Stimulated activated CD4-positive, alpha-beta T cell treated with anti-CD3 and anti-CD28 coated beads, Interleukin-1b, Interleukin-23, amount 100 ng/mL, for 1 hour (primary cell): ENCODE measurements at places on chromosomes 16 and 17.

- no peak for DNase-seq
Observed at GRCh38 chr17:73007407-73007806, 85.1 kb downstream of the SLC39A11 start.

DNA sequence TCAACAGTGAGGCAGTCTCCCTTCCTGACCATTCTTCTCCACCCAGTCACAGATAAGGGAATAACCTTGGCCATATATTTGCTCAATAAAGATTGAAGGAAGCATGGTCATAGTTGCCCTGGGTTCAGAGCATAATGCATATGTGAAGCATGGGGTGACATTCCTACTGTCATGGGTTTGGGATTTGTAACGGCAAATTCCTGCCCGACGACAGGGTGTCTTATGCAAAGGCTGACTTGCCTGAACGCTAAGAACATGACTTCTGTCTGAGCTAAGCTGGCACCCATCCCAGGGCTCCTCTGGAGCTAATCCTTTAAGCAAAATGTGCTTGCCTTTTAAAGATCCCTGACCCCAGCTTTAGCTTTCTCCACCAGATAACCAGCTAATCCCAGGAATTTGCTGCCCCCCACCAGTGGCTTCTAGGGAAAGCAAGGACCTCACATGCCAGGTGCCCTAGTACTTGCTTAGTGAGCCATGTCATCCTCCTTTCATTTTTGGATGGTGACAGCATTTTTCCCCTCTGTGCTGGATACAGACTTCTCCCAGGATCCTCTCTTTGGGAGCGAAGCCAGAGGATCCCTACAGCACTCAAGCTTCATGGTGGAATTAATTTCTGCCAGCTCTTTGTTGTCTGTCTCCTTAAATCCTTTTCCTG lies 11.7 kb downstream of the SLC7A6OS start:
- DNase-seq: no peak

DNA sequence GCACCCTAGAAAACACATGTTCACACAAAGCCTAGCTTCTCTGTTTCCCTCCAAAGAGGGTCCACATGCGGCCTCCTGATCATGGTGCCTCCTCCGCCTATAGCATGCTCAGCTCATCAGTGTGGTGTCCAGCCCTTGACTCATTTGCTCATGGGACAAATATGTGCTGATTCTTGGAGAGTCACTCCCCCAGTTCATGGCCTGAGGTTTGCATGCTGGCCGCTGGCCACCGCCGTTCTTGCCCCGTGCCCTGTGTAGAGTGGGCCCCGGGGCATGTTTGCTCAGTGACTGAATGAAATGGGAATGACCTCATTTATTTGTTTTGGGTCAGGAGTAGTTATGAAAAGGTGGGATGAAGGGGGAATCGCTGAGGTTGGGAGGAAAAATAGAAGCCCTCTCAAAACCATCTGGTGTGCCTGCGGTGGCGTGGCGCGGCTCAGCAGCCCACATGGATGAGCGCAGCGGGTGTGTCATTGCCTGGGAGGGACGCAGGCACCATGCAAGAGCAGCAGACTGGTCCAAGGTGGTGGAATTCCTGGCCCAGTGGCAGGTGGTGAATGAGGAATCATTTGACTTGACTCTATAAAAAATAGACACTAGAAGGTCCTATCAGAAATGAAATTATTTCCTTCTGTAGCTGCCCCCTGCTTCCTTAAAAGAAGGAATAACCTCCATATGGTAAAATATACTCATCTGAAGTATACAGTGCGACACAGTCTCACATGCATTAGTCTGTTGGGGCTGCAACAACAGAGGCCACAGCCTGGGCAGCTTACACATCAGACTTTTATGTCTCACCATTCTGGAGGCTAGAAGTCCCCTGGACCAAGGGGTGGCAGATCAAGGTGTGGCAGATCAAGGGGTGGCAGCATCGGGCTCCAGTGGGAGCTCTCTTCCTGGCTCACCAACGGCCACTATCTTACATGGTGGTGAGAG lies 31.7 kb downstream of the CRISPLD2 start:
- DNase-seq: no peak

- DNase-seq: no peak
Observed at GRCh38 chr17:4087911-4088693, 54.7 kb downstream of the ZZEF1 start.

GRCh38 chr17:3918372-3919122 lies 2.3 kb upstream of the P2RX1 start:
- no peak for DNase-seq

GRCh38 chr16:22624038-22624799 lies 113.5 kb downstream of the NPIPB5 start:
- DNase-seq: no peak

- no peak for DNase-seq
Observed at GRCh38 chr16:48862087-48862532, 252.1 kb upstream of the N4BP1 start.

GRCh38 chr17:5610956-5611355 lies 26.6 kb upstream of the NLRP1 start:
- no peak for DNase-seq

GRCh38 chr16:88289968-88290401 lies 92.8 kb upstream of the ZNF469 start:
- DNase-seq: no peak

DNA sequence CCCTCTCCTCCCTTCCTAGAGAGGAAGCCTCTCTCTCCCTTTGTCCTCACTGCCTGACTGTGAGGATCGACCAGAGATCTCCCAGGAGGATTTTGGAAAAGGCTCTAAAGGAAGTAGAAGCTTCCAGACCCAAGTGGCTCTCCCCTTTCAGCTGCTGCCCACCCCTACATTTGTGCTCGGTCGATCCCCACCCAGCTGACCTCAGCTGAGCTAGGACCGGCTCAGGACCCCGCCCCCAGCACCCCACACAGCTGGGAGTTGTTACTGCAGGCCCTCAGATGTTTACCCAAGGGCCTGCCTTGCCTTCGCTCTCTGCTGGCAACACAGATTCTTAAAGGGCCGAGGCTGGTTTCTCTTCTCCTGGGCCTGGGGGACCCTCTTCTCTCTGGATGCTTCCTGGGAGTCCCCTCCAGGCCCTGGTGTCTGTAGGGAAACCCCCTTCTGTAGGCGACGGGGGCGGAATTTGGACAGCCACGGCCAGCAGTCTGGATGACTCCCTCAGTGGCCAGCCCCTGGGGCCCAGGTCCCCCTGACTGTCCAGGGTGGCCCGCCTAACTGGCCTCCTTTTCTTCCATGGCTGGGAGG lies 26.9 kb upstream of the TIMP2 start:
- no peak for DNase-seq

GRCh38 chr16:66920924-66921680 lies 2.4 kb upstream of the CDH16 start:
- DNase-seq: no peak

DNA sequence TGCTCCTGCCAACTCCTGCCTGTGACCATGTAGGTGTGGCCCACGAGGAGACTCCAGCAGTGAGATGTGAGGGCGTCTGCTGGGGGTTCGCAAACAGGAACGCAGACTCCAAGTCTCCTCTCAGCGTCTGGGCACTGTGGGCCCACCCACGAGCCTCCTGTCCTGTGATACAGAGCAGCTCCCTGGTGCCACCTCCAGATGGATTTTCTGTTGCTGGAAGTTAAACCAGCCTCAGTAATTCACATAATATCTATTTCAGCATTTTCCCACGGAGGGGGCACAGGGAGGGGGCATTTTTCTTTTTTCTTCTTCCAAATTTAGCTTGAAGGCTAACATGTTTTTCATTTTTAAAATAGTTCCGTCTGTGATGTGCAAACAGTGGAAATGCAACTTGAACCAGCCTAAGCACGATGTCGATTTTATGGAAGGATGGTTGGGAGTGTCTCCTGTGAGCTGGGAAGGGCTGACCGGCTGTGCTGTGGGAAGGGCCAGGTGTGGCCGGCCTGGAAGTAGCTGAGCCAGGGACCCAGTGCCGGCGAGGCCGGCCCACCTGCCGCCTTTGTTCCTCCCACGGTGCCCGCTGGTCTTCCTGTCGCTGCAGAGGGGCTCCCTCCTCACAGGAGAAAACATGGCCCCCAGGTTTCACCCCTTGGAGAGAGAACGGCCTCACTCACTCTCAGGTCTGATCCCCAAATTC lies 3.9 kb upstream of the RAB40B start:
- DNase-seq: no peak

- DNase-seq: no peak
Observed at GRCh38 chr16:10239640-10240039, 57.4 kb upstream of the GRIN2A start.

- no peak for DNase-seq
Observed at GRCh38 chr17:79946352-79947231, 89.1 kb downstream of the TBC1D16 start.

- DNase-seq: no peak
Observed at GRCh38 chr17:76683011-76683755, 27.6 kb downstream of the MXRA7 start.

DNA sequence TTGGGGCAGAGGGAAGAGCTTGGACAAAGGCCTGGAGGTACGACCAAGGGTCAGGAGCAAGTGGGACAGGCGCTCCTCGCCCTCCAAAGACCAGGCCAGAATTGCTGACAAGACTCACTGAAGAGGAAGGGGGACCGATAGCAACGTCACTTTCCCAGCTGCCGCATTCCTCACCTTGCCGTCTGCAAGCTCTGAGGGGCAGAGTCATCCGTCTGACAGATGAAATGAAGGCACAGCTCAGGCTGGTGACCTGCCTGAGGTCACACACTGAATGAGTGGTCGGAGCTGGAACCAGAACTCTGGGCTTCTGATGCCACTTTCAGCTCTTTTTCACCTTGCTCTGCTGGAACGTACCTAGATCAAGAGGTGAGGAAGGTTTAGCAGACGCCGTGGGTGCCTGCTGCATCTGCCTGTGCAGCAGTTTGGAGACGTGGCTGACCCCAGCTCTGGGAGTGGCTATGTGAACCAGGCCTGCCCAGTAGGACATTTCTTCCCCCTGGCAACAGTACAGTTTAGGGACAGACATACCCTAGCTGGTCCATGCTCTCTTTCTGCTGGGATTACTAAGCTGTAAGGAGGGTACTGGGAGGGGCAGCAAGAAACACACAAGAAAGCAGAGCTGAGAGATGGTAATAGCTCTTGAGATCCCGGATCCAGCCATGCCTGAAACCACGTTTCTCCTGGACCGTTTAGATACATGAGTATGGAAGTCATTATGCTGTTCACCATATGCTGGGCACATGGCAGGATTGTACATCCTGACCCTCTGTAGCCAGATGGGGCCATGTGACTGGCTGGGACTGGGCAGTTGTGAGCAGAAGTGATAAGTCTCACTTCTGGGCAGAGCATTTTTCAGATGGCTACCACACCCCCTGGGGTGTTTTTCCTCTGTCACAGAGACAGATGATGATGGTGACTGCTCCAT lies 50.9 kb downstream of the IL21R start:
- no peak for DNase-seq

DNA sequence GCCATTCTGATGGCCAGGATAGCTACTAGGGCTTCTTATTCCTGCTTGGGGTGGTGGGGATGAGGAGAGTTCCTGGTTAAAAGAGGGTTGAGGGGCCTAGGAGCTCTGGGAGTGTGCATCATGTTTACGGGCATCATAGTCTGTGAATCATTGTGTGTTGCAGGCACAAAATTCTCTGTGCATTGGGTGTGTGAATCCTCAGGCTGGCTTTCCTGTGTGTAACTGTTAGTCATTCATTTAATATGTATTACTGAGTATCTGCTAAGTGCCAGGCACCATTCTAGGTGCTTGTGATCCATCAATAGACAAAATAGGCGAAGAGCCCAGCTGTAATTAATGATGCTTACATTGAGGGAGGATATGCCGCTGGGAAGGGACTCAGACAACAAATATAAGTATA lies 5.8 kb downstream of the PPY start:
- no peak for DNase-seq

- no peak for DNase-seq
Observed at GRCh38 chr16:68993885-68994284, 111.6 kb upstream of the HAS3 start.

GRCh38 chr16:50351116-50351515 lies 17.7 kb downstream of the BRD7 start:
- DNase-seq: no peak

GRCh38 chr17:80886641-80887573 lies 104.7 kb upstream of the CHMP6 start:
- no peak for DNase-seq

DNA sequence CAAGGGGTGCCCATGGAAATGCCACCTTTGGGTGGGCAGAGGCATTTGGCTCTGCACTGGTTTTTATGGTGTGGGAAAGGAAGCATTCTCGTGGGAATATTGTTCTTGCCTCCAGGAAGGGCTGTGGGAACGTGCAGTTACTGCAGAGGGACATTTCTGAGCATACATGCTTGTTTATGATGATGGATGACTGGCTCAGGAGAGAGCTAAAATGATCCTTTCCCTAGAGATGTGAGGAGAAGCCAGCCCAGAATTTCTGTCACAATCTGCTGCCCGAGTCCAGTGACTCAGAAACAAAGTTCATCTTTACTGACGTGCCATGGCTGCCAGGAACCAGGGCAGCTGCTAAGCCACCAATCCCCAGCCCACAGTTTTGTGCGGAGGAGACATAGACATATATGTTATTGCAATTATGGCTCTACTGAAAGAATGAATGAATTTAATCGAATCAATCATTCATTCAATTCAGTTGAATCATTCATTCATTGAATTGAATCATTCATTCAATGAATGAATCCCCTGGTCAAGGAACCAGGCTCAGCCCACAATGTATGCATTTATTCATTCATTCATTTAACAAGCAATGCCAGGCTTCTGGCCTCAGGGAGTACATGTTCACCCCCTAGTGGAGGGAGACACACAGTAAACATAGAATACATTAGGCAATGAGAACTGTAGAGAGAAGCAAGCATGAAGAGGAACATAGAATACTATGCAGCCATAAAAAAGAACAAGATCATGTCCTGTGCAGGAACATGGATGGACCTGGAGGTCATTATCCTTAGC lies 414.4 kb upstream of the HSBP1 start:
- no peak for DNase-seq
